Activated naive CD4-positive, alpha-beta T cell treated with anti-CD3 and anti-CD28 coated beads, Interleukin-2, amount 10 ng/mL, durations not matched to agents 7 days and 5 days (primary cell): ENCODE measurements at places on chromosomes 6 and 20.

DNA sequence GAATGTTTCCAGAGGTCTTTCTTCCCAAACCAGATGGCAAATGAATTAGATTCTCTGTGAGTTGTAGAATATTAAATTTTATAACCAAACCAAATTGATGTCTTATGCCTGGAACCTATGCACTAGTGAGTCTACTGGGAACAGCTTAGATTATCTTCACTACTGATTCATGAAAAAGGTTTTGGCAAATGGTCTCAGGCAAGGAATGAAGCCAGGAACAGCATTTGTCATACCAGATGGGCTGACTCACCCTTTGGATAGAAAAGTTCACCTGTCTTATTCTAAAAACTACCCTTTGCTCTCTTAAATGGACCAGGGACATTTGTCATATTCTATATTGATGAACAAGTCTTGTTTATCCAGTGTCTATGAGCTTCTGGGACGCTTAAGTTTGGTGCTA is 135.4 kb upstream of the ECI2 start:
- DNase-seq = no peak

DNA sequence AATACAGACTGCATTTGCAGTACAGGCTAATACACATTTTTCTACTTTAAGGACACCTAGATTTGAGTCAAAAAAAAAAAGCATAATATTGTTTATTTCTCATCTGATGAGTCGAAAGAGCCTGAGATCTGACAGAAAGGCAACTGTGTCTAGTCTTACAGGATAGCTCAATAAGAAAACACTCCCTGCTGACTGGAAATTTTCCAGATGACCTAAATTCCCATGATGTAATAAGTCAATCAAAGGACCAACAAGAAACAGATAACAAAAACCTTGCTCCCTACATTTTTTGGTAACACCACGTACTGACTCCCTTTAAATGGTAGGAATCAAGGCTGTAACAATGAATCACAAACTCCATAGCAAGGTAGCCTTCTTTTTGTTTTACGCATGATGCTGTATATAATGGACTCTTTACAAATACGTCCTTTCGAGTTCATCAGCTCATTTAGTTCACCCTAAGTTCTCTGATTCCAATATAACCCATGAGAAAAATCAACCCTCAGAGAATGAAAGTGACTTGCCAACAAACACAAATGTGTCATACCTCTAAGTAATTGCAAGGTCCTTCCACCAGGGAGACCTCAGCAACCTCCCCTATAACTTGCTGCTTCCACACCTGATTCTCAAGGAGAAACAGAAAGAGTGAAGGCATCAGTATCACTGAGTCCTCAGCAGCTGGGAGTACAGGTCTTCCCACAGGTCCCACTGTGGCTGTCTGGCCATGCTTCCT is 12.1 kb downstream of the TBX18 start:
- DNase-seq = no peak

DNA sequence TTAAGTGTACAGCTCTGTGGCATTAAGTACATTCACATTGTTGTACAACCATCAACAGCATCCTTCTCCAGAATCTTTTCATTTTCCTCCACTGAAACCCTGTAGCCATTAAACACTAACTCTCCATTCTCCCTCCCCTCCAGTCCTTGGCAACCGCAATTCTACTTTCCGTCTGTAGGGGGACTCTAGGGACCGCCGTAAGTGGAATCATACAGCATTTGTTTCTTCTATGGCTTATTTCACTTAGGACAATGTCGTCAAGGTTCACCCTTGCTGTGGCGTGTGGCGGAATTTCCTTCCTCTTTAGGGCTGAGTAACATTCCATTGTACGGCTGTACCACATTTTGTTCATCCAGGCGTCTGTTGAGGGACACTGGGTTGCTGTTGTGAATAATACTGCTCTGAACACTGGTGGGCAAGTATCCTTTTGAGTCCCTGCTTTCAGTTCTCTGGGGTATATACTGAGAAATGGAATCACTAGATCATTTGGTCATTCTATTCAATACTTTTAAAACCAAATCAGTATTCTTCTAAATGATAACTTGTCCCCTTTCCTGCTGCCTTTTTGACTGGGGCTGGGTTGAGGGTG is 50.7 kb downstream of the PPP1R3G start:
- peak; percentile 64 for DNase-seq

- no peak for DNase-seq
Measured at GRCh38 chr6:48641544-48641943, 530.5 kb upstream of the PTCHD4 start.

DNA sequence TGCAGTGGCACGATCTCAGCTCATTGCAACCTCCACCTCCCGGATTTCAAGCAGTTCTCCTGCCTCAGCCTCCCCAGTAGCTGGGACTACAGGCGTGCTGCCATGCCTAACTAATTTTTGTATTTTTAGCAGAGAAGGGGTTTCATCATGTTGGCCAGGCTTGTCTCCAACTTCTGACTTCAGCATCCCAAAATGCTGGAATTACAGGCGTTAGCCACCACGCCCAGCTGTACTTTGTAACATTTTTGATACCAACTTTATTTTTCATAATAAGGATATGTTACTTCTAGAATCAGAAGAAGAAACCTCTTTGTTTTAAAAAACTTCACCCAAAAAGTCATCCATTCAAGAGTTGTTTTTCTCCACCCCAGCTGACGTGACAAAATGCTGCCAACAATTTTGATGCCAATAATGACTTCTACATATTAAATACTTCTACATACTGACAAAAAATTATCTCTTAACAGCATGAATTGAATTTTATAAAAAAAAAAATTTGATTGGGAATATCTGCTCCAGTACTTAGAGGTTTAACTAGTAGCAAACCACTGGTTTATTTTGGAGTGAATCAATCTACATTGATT is 22.5 kb upstream of the PRIM2 start:
- no peak for DNase-seq

GRCh38 chr6:14412026-14412425 is 294.5 kb downstream of the CD83 start:
- DNase-seq = no peak

- no peak for DNase-seq
Measured at GRCh38 chr6:3627956-3628835, 123.3 kb downstream of the PXDC1 start.

DNA sequence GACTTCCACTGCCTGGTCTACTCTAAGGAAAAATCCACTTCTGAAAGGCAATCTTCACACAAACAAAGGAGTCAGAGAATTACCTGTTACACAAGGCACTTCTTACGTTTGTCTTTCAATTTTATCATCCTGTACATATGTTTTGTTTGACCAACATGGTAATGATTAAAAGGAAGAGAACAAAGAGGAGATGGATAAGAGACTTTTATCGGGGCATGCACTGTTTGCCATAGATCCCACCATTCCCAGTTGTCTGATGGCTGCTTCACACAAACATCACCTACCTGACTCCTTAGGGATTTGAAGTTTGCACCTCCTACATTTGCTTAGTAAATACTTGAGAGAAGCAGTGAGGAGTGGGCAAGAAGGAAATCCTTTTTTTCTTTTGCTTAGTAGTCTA is 87.1 kb downstream of the BFSP1 start:
- DNase-seq = no peak

DNA sequence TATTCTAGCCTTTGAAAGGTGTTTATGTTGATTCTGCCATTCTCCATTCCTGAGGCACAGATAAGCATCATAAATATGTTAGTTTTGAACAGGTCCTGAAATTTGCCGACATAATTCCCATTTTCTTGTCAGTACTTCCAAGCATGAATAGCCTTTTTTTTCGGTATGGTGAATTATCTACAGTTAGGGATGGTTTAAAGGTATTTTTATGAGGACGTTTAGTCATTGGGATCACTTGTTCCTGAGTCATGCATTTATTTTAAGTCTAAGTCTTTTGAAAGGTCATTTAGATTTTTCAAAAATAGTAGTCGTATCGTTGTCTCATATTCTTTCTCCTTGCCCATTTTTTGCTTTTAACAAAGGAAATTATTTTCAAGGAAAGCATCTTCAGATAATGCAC is 98.7 kb downstream of the PHACTR3 start:
- DNase-seq = no peak

DNA sequence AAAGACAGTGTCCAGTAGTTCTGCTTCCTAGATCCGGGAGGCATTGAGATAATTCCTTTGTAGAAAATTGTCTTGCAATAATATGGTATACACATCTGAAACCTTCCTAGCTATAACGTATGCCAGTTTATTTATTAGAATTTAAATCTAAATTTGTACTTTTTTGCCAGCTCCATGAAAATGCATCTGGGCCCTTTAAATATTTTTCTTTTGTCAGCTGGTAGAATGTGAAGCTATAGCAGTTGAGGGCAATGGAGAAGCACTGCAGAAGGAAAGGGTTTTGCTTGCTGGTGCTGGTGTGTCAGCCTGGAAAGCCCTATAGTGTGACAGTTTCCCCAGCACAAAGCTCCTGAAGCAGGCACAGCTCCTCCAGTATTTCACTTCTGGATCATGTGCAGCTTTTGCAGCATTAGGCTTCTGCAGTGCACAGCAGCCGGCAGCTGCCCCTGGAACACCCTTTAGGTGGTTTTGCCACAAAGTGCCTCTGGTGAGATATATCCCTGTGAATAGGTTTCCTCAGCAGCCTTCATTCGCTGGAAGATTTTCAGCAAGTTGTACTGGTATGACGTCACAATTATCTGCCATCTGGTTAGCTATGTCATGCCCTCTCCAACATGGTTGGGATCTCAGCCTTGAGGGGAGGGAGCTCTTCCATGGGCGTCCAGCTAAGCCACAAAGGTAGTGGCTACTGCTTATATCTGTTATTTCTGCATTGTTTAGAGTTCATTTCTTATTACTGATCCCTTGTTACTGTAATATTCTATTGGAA is 40.0 kb upstream of the L3MBTL3 start:
- no peak for DNase-seq

DNA sequence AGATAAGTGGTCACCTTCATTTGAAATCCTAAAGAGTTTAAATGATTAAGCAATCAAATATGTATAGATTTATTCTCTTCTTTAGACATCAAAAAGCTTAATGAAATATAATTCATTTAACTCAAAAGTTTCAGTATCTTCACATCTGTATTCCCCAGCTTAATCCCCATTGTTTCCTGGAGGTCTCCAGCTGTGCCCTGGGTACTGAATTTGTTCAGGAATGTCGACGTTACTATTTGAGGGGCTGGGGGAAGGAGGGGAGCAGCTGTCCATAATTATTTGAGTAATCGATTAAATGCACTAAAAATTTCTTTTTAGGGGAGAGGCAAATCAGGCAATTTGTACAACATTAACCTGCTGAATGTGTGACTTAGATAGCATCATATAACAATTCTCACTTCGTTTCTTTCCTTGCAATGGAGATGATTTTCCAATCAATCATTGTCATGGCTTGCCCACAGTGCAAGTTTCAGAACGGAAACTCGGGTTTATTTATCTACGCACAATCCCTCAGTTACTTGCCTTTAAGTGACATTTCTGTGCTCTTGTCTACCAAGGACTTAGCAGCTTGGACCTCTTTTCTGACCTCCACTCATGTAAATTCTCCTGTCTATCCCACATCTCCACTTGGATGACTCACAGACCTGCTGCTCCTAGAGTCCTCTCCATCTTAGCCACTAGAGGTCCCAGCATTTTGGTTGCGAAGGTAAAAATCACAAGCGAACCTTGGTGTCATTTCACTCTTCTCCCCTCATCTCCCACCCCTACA is 3.9 kb downstream of the DOK5 start:
- no peak for DNase-seq

GRCh38 chr6:13248053-13248452 is 80.3 kb downstream of the TBC1D7 start:
- DNase-seq = no peak

- DNase-seq = no peak
Measured at GRCh38 chr6:24187965-24188577, 62.1 kb downstream of the NRSN1 start.

GRCh38 chr6:151024597-151024996 is 159.1 kb downstream of the MTHFD1L start:
- DNase-seq = no peak

DNA sequence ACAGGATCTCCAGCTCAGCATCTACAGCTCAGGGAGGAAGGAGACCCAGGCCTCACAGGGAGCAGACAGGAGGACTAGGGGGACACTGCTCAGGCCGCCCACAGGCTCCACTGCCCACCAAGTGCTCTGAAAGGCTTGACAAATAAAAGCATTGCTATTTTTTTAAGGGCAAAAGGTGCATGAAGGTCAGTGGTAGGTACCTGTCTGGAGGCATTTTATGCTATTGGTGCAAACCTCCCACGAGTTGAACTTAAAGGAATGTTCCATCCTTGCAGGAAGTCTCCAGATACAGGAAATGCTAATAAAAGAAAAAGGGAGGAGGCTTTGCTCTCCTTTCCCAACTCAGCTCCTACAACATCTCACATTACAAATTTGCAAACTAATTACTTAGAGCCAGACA is 228.1 kb downstream of the FOXC1 start:
- no peak for DNase-seq

GRCh38 chr6:48826152-48826515 is 636.9 kb downstream of the MMUT start:
- DNase-seq = no peak

GRCh38 chr6:12472601-12473038 is 182.5 kb downstream of the EDN1 start:
- no peak for DNase-seq

DNA sequence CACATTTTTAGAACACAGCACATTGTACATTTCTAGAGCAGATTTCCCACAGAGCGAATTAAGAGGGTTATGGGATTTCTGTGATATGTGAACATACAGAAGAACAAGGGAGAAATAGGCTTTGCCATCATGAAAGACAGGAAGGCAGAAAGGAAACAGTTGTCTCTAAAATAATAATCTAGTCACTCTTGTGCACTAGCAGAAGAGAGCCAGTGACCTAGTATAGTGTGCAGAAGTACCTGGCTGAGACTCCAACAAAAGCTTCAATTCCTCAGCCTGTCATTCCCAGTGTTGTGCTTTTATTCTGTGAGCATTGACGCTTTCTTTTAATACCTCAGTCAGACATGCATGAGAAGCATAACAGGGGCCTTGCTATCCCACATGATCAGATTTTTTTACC is 17.8 kb upstream of the DCBLD1 start:
- DNase-seq = no peak

DNA sequence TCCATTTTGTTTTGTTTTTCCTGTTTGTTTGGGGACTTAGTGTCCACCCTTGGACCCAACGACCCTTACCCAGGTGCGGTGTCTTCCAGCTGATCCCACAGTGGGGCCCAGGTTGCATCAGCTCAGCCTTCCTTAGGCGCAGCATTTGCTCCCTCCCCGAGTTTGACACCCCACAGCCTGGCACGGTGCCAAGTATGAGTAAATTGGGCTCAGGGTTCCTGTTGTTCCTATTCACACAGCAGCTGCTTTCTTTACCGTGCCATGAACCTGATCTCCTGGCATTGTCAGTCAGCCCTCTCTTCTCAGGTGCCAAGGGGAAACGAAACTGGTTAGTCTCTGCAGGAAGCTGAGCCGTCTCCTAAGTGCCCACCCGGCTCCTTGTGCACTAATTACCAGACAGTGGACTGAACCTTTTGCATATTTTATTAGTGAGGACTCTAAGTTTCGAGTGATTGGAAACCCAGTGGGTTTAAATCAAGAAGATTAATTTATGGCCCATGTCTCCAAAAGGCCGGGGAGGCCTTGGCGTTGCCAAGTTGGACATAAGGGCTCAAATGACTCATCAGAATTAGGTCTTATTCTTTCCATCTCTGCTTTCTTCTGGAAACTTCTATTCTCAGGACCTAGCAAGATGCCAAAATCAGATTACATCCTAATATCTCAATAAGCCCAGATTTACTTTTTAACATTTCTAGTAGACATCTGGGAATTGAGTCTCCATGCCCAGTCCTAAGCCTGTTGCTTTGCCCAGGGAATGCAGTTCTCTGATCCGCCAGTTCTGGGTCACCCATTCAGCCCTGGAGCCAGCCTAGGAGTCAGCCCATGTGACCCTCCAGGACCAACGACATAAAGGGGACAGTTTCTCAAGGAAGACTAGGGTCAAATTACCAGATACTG is 68.8 kb downstream of the TSHZ2 start:
- no peak for DNase-seq

GRCh38 chr20:9015984-9016324 is 52.9 kb upstream of the PLCB4 start:
- DNase-seq = no peak
